ENCODE measurements at places on chromosomes 2 and 18.
A peak's percentile ranks its signal among the peaks of the same experiment; 100 is the strongest.

- DNase-seq: no peak
Measured at GRCh38 chr18:55287935-55288868, 299.8 kb downstream of the TCF4 start.

DNA sequence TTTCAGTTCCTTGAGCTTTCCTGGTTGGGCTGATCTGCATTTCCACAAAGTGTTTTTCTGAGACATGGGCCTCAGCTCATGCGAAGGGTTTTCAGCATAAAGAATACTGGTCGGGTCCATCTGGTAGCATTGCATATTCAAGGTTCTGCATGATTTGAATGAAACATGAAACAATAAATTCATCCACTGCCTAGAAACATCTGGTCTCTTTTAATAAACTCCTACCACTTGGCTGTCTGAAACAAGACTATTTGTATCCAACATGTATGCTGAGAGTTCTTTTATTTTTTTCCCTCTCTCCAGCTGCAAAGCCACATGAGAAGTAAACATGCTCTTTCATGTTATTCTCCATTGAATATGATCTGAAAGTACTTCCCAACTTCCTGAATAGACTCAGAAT, 314.9 kb upstream of the SOX11 start:
- no peak for DNase-seq

GRCh38 chr2:96623116-96623515, 15.0 kb downstream of the KANSL3 start:
- DNase-seq: peak; percentile 10

GRCh38 chr2:99775585-99775984, 285.8 kb upstream of the REV1 start:
- DNase-seq: no peak

- DNase-seq: no peak
Measured at GRCh38 chr2:218431878-218432277, 13.0 kb downstream of the VIL1 start.

GRCh38 chr2:181231886-181232621, 225.1 kb upstream of the ITGA4 start:
- DNase-seq: no peak

DNA sequence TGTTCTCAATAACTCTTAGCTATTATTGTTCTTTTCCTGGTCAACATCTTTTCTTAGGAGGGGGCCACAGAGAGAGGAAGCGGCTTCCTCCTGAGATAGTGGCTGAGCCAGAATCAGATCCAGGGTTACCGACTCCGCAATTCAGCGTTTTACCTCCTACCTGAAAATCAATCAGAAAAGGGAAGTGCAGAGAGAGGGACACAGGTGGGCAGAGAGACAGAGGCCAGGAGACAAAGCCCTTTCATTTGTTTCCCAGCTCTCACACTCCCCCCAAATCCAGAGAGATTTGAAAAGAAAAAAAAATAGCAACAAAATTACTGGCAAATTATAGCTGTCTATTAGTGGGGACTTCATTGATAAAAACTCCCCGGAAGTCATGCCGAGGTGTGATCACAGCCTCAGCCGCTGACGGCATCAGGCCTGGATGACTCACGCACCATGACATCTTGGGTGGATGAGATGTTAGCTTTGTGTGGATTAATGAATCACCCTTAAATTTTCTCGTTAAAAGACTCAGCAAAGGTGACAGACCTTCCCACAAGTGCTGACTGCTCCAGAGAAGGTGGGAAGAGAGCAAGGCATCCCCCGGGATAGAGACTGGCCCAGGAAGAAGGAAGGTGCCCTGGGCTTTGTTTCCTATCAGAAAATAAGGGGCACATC, 120.7 kb downstream of the LOXHD1 start:
- no peak for DNase-seq

- DNase-seq: no peak
Measured at GRCh38 chr2:37230581-37230980, 815 bp downstream of the CEBPZ start.

- DNase-seq: no peak
Measured at GRCh38 chr2:166831930-166832329, 56.4 kb upstream of the XIRP2 start.

DNA sequence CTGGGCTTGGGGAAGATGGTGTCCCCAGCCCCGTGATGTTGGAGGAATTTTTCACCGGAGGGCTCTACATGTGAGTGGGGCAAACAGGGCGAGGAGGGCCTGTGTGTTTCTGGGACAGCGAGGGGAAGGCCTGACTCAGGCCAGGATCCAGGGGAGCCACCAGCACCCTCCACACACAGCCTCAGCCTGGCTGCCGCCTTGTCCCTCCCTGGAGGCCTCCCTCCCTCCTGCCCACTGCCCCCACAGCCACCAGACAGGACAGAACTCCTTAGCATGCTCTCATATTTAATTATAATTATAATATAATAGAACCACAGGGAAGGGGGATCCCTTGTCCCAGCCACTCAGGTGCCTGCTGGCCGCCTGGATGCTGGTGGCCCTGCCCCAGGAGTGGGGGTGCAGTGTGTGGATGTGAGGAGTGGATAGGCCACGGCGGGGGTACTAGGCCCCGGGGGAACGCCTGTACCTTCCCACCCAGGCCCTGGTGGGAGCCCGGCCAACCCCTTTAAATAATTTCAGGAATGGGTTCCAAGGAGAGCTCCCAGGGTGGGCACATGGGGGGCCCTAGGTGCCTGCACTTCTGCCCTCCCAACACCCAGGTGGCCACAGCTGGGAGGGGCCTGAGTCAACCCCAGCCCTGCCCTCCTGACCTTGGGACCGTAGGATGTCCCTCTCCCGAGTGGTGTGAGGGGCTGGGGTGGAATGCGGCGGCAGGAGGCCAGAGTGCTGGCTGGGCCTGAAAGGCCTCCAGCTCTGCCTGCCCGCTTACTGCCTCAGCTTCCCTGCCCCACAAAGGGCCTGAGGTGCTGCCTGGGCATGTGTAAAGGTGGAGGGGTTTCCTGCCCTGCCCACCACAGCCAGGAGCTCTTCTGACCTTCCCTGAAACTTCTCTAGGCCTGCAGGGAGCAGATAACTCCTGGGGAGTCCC, 8.8 kb downstream of the PDCD1 start:
- DNase-seq: no peak

DNA sequence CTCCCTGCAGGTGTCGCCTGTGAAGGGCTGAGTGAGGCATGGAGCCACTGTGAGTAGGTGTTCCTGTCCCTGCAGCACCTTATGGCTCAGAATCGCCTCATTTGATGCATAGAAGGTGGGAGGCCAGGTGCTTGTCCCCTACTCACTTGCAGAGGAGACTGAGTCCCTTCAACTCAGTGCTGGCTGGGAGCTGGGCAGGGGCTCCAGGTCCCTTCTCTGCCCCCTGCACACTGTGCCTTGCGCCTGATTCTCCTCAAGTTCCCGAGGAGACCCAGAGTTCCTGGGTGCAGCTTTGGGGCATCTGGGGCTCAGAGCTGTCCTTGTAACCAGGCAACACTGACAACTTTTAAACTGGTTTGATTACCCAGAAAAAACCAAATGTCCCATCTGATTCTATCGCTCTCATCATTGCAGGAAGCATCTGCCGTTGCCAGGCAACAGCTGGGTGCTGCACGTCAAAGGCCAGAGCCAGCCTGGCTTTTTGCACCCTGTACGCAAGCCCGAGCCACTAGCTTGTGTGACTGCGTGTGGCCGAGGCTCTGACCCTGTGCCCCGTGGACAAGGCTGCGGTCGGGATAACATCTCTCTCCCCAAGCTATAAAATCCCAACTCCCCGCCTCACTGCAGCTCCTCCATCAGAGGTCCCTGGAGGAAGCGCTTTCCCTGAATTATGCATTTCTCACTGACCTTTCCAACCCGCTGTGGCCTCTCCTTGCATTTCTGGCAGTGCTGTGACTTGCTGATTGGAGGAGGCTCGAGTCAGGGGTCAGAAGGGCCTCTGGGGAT, 130.8 kb upstream of the HDAC4 start:
- DNase-seq: no peak

DNA sequence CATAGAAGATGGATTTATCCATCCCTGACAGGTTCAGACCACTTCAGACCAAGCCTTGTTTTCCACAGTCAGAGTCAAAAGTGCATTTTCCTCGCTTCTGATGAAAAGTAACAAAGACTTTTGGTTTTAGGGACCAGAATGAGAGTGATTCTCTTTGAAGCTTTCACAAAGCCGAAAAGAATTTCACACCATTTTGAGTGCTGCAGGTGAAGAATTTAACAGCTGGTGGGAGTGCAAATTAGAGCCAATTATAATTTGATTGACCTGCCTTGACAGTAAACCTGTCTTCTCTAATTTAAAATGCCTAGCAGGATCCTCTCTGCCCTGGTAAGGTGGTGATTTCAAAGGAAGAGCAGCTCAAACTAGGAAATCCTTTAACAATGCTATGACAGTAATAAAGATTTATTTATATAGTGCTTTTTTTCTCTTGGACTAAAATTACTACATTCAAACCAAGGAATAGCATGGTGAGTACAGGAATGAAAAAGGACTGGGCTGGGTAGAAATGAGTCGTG, 241.6 kb downstream of the HRH4 start:
- no peak for DNase-seq

DNA sequence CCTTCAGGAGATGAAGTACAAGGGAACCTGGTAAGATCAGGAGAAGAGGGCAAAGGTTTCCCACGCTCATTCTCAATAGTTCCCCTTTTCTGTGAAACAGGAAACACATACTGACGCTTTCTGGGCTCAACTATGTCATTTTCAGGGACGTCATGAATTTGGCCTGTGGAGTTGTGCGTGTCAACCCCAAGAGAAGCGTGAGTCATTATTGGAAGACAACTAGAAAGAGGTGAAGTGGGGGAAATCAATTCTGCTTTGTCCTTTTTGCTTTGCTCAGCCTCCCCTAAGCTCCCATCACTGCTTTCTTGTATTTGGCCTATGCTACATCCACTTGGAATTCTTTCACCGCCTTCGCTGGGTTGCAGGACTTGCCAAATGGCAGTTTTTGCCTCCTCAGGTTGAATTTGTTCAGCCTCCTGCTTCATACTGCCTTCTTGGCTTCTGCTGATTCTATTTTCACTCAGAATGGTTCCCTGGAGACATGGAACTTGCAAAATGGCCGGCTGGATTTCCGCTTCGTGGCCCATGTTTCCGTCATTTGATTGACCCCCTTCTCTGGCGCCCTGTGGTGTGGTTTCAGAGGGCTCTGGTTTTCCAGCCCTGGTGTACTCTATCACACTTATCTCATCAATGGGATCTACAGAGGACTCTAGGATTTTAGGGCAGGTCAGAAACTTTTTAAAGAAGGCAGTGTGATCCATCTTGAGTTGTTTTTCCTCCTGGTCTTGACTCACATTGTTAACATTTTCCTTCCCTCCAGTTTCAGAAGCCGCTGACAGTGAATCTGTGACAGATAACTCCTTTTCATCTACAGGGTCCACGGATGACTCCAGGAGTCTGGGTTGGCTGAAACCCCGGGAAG, 93.3 kb downstream of the ALPK2 start:
- no peak for DNase-seq

GRCh38 chr18:7593218-7593819, 26.2 kb downstream of the PTPRM start:
- DNase-seq: no peak

GRCh38 chr18:28164771-28165483, 12.0 kb downstream of the CDH2 start:
- no peak for DNase-seq

- no peak for DNase-seq
Measured at GRCh38 chr18:36527051-36527450, 229.5 kb downstream of the FHOD3 start.

DNA sequence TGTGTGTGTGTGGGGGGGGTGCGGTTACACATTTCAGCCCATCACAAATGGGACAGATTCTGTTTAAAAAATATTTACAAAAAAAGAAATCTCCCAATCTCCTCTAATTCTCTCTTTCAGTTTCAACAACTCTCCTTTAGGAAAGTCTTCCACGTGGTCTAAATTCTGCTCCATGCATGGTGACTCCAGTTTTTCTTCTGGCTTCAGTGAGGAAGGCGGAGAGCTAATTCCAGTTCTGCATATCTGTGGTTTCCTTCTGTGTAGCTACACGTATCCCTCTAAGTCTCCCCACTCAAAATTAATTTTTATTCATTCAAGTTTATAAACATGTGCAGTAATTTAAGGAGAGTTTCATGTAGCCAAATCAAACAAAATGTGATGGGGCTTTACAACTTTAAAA, 111.6 kb downstream of the SLC4A3 start:
- peak; percentile 31 for DNase-seq

DNA sequence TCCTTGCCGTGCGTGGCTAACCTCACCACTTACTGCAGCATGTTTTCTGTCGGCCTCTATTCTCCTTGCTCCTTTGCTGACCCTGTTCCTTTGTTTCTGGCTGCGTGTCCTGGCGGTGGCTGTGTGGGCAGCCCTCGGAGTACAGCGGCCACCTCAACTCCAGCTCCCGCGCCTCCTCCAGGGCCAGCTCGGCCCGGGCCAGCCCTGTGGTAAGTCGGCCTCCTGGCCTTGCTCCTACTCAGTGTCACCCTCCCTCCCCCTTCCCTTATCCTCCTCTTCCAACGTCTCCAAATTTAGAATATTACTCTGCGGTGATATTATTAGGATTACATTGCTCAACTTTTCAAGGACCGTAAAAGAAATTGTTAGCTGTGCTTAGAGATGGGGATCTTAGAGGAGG, 59.5 kb upstream of the RBM44 start:
- no peak for DNase-seq

DNA sequence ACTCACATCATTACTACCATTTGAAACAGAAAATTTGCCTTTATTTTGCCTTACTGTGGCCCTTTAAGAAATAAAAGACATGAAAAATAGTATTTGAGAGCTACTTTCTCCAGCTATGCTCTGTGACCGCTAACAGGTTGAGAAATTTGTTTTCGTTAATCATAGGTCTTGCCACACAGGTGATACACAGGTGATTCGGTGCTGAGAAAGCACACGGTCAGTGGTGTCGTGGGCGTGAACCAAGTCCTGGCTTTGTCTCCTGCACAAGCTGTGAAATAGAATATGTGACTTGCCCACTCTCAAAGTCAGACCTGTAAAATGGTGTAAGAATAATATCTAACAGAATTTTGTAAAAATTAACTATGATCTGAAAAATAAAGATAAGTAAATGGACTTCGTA, 155.3 kb upstream of the SLC39A10 start:
- DNase-seq: no peak

- no peak for DNase-seq
Measured at GRCh38 chr2:236857781-236858180, 227.9 kb upstream of the COPS8 start.

GRCh38 chr18:32289483-32290075, 99.7 kb downstream of the MEP1B start:
- DNase-seq: peak; percentile 68

- no peak for DNase-seq
Measured at GRCh38 chr2:179562330-179562885, 297.8 kb upstream of the SESTD1 start.

DNA sequence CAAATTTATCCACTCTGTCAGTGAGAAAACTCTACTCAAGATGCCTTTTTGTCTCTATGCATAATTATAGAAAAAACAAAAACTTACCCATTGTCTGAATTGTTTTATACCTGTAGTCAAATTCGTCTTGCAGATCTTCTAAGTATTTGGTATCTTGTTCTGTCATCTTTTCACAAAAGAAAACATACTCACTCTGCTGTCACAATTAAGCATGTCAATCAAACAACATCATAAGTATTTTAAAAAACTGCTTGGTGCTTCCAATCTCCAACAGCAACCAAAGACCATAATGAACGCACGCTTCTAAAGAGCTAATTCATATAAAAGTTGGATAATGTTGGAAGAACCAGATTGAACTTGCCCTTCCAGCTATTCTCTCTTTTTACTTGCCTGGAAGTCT, 55.6 kb upstream of the STAT1 start:
- no peak for DNase-seq

- DNase-seq: no peak
Measured at GRCh38 chr2:54047091-54047490, 68.3 kb upstream of the ACYP2 start.

GRCh38 chr18:75203416-75204268, 5.3 kb downstream of the PTGR3 start:
- DNase-seq: peak; percentile 46
